NT2/D1 (cell line): ENCODE measurements at places on chromosomes 5 and 9.

DNA sequence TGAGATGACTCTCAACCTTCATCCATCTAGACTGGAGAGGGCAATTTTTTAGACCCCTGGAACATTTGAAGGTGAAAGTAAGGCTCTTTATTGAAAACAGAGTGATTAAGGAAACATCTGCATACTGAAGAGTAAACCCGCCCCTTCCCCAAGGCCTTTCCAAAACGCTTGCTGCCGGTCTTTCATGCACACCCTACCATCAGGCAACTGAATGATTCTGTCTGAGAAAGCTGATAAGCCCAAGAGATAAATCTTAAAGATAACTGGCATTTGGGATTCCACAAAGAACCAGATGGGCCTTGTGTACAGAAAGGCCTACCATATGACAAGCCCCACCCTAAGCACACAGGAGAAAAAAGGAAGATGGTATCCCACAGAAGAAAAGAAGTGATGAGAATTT lies 54.4 kb upstream of the PIK3R1 start:
- no peak for DNase-seq

DNA sequence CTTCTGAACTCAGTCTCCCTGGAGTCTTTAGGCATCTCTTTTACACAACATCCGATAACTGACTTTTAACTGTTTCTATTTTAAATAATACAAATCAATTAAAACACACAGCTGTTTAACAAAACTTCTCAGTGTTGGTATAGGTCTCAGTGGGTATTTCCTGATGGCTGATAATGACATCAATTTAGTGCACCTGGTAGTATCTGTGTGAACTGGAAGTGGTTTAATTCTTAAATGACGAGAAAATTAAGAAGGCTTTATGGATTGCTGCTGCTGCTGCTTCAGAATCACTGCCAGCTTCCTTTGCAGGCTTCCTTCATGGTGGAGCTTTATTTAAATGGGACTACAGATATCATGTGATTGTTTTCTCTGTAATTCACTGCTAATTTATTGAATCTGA lies 92.3 kb downstream of the RPS23 start:
- DNase-seq = no peak

DNA sequence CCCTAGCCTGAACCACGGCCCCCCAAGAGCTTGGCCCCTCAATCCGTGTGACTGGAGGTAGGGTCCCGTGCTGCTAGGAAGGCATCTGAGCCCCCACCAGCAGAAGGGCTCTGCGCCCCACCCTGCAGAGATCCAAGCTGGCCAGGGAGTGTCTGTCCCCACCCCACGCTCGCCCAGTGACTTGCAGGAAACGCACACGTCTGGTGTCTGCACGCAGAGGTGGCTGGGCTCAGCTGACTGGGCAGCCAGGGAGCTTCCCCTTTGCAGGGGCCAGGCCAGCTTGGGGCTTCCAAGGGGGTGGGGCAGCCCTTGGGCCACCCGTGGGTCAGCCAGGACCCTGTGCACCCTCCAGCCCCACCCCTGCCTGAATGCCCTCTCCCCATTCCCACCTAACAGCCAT lies 24.3 kb downstream of the NOTCH1 start:
- no peak for DNase-seq

GRCh38 chr5:150489360-150490295 lies 18.3 kb upstream of the NDST1 start:
- no peak for DNase-seq

DNA sequence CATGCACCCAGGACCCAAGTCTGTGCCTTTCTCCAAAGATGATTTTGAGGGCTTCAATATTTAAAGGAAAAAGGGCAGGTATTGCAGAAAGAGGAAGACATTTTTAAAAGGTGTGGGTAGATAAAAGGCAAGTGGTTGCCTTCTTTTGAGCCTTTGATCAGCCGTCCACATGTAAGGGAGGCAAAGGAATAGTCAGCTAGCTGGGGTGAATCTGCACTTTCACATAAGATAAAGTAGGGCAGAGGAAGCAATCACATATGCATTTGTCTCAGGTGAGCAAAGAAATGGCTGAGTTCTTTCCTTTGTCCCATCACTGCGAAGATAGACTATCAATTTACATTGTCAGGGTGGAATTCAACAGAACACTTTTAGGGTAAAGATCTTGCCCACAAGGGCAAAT lies 19.9 kb downstream of the MGAT1 start:
- no peak for DNase-seq

- DNase-seq = no peak
Measured at GRCh38 chr9:86550401-86550800, 196.2 kb upstream of the TUT7 start.

- DNase-seq = no peak
Measured at GRCh38 chr5:174922955-174923354, 198.6 kb downstream of the MSX2 start.

GRCh38 chr9:8719833-8720486 lies 920.4 kb upstream of the DMAC1 start:
- DNase-seq = no peak

DNA sequence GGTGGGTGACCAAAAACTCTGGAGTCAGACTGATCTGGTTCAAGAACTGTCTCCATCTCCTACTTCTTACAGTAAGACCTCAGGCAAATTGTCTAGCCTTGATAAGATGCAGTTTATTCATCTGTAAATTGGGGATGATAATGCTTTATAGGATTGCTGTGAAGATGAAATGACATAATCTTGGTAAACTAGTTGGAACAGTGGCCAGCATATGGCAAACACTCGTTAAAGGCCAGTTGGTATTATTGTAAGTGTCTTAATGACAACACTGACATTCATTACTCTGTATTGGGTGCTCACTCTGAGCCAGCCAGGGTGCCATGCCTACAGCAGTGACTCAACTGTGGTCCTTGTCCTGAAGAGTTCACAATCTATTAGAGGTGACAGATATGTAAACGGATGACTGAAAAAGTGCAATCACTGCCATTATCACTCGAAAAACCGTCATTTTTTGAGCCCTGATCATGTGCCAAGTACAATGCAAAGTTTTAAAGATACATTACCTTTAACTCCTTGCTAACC lies 84.9 kb upstream of the HSPA9 start:
- DNase-seq = no peak

DNA sequence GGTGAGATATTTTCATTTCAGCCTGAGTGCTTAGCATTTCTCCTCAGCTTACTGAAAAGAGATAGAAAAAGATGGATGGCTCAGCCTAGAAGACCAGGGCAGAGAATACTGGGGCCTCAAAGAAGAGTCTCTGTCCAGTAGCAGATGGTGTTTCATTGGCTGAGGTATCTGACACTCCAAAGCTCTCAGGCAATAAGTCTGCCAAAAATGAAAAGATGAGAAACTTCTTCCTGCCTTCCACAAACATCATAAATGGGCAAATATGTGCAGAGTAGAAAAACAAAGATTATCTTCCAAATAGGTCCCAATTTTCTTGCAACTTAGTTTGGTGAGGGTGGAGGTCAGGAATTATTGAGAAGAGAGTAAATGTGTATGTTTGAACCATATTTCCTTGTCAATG lies 87.4 kb upstream of the ICE1 start:
- DNase-seq = no peak

DNA sequence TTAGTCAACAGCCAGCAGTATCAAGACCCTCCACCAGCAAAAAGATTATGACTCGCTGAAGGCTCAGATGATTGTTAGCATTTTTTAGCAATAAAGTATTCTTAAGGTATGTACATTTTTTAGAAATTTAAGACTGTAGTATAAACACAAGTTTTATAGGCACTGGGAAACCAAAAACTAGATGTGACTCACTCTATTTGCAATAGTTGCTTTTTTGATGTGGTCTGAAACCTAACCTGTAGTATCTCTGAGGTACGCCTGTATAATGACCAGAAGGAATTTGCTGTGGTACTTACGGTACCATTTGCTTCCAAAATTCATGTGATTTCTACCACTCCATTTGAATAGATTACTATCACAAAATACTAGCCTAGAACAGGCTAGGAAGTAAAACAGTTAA lies 60.8 kb downstream of the WDR41 start:
- DNase-seq = no peak

DNA sequence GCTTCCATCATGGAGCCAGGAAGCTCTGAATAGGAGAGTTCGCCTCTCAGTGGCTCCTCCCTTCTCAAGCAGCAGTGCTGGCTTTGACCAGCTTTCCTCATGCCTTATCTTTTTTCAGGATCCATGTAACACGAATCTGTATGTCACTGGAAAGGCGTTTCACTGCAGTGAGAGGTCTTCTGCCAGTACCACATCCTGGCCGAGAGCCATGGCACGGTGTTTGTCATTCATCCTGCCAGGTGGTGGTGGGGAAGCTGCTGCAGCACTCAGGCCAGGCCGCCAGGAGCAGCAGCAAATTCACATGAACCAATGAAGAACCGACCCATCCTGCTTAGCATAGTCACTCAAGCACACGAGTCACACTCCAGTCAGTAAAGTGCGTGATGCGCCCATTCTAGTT lies 179.0 kb downstream of the FANCC start:
- no peak for DNase-seq

DNA sequence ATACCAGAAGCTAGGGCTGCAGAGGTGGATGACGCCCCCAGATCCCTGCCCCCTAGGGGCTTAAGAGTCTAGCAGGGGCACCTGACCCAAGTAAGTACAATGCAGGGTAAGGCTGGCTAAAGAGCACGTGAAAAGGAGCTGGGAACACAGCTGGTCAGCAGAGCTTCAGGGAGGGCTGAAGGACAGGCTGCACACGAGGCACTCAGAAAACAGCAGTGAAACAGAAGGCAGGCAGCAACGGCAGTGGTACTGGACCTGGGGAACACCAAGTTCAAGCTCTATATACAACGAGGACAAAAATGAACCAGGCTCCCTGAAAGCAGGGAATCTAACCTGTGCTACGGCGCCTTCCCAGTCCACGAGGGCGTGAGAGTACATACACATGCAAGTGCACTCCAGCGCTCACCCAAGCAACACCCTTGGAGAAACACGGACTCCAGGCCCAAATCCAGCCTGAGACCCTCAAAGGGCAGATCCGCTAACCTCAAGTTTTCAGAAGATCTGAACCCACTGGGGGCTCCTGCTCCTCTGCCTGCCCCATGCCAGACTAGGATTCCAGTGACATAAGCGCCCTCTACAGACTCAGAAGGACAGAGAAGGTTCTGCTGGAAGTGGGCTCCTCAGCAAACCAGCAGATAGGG lies 57.4 kb downstream of the PSMB7 start:
- DNase-seq = no peak

- DNase-seq = no peak
Measured at GRCh38 chr5:146799671-146800070, 78.9 kb downstream of the PPP2R2B start.

DNA sequence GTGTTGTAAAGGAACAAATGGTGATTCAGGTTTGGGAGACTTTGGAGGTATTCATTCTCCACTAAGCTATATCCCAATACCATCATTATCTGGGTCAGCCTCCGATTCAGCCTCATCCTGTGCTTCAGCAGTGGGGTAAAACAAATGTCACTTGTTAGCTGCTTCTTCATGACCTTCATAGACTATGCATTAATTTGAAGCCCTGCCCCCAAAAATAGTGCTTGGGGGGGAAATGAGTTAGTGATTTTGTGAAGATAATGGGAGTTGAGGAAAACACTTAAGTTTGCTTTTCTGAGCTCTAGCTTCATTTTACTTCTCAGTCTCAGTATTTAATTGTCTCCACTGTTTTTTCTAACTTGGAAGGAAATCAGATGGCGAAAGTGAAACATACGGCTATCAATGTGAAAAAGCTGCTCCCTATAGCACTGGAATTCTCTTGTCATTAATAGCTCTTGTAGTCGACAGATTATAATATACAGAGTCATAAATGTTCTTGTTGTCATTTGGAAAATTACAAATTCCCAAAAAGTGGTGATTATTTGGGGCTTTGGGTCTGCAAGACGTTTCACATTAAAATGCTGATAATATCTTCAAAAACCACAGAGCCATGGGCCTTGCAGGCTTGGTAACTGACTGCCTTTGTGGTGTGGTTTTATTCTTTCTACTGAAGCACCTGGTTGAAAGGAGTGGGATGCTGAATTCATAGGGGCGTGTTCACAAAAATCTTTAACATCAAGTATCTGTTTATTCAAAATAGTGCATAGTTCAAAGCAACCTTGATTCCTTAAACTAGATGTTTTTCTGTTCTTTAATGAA lies 40.0 kb downstream of the PIK3R1 start:
- DNase-seq = no peak

GRCh38 chr5:148414833-148415232 lies 31.1 kb downstream of the FBXO38 start:
- no peak for DNase-seq

- no peak for DNase-seq
Measured at GRCh38 chr5:54009357-54009756, 301.0 kb downstream of the ARL15 start.

DNA sequence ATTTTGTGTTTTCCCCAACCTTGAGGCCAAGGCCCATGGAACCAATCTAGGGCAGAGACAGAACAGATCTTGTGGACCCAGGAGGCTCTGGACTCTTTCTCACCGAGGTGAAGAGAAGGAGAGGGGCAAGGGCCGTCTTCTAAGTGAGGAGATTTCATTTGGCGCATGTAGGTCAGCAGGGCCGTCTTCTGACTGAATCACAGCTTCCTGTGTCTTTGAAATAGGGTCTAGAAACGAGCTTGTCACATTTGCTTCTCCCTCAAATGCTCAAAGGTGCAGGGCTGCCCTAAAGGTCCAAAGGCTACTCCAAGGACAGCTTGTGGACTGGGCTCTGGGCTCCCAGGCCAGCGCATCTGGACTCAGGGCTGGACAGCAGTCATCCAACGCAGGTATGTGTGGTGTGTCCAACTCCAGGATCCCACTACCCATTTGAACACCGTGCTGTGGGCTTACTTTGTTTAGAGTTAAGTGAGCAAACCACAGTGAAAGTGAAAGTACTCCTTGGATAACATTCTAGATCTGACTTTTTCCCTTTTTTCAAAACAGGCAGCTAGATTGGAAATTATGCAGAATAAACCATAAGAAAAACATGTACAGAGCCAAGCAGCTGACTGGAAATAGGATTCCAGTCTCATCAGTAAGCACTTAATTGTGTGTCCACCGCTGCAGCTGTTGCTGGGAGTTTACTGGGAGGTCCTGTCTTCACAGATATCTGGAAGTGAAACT lies 357.0 kb downstream of the GADD45G start:
- DNase-seq = no peak
